ENCODE measurements at places on chromosomes 16 and 17. TPM values are rescaled to one million over a fixed set of nuclear protein-coding genes. Genes with fewer than 3 reads are reported as not detected.
A peak's percentile ranks its signal among the peaks of the same experiment; 100 is the strongest.

GRCh38 chr16:88872650-88873331 is 6.3 kb upstream of the PABPN1L start:
- peaks cover 16% of the 10 kb centered on the region for H3K27me3 ChIP-seq
- DNase-seq: no peak
- no peaks in the 10 kb centered on the region for H3K4me1 ChIP-seq
- no peak overlapping the region for H3K27ac ChIP-seq
- H3K36me3 ChIP-seq: no peaks in the 10 kb centered on the region

DNA sequence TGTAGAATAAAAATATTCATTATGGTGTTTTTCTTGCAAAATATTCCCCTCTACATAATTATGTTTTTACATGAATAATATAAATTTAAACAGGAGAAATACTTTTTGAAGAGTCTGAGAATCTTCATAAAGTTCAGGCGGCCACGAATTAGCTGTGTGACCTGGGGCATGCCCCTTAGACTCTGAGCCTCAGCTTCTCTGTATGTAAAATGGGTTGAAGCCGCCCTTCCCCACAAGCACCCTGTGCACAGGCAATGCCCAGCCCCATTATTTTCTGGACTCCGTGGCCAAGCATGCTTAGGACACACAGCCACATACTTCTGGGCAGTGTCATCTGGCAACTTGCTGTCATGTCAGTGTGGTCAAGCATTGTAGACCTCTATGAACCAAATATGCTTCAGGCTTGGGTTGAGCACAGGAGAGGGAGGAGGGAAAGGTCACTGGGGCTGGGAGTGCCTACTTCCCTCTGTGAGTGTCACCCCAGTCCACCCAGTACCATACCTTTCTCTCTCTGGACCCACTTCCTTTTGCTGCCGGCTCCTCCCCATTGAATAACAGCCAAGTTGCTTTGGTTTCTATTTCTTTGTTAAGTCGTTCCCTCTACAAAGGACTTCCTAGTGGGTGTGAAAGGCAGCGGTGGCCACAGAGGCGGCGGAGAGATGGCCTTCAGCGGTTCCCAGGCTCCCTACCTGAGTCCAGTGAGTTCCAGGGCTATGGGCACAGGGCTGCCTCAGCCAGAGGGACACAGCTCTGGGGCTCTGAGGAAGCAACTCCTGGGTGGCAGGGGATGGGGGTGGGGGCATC is at the start of gene LGALS9:
Gene LGALS9 (plus strand): TSS at position 582 of the 804 bp plus-strand sequence. CDS start 78 bp downstream, at position 660.
- peaks cover 68% of the 10 kb centered on the region for H3K4me1 ChIP-seq
- peaks cover 31% of the 10 kb centered on the region for H3K36me3 ChIP-seq
- peak within 1 kb of the TSS; percentile 93 for H3K4me3 ChIP-seq
- H3K27me3 ChIP-seq: no peaks in the 10 kb centered on the region
- peak within 1 kb of the TSS; percentile 94 for H3K27ac ChIP-seq

CLUH gene
- 81.1 TPM for total RNA-seq

CACNB1 gene
- 21.0 TPM for total RNA-seq

DNA sequence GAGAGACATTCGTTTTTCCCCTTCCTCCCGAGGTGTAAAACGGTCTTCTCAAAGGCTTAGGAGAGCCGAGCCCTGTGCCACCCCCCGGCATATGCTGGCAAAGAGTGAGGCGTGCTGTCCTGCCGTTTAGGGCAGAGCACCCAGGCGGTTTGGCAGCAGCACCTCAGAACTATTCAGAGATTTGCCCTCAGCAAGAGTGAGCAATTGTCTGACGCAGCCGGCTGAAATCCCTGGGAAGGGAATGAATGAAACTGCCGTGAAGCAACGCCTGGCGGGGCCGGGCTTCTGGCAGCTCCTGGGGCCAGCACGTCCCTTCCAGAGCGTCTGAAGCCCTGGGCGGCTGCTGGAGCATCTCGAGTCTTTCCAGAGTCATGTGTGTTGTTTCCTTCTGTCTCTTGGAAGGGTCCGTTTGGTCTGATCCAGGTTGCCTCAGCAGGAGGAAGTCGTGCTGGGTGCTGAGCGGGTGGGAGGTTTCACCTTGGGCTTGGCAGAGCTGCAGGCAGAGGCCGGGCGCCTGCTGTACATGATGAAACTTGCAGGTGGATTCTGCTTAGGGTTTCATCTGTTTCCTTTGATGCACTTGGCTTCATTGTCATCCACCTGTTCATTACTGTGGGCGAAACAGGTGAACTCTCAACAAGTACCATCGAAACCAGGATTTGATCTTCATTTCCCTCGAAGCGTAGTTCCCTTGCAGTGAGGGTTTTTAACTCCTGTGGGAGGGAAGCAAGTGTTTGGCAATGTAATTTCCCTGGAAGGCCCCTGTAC is 35.4 kb downstream of the TBCD start:
- DNase-seq: no peak
- H3K4me3 ChIP-seq: no peak overlapping the region
- H3K27me3 ChIP-seq: no peaks in the 10 kb centered on the region
- peaks cover 8% of the 10 kb centered on the region for H3K4me1 ChIP-seq

- DNase-seq: no peak
- no peak overlapping the region for H3K27ac ChIP-seq
- peaks cover 38% of the 10 kb centered on the region for H3K36me3 ChIP-seq
- H3K27me3 ChIP-seq: no peaks in the 10 kb centered on the region
- H3K4me1 ChIP-seq: peaks cover 14% of the 10 kb centered on the region
- H3K4me3 ChIP-seq: no peak overlapping the region
These were observed 22.6 kb downstream of the NTAN1 start for GRCh38 chr16:15033309-15033707.

- peaks cover 5% of the 10 kb centered on the region for H3K27me3 ChIP-seq
- H3K4me3 ChIP-seq: no peak overlapping the region
- H3K4me1 ChIP-seq: no peaks in the 10 kb centered on the region
- DNase-seq: no peak
- H3K36me3 ChIP-seq: no peaks in the 10 kb centered on the region
These were observed 100.4 kb downstream of the METRNL start for GRCh38 chr17:83179811-83180210.

C1QTNF1 gene
- not detected for total RNA-seq

DNA sequence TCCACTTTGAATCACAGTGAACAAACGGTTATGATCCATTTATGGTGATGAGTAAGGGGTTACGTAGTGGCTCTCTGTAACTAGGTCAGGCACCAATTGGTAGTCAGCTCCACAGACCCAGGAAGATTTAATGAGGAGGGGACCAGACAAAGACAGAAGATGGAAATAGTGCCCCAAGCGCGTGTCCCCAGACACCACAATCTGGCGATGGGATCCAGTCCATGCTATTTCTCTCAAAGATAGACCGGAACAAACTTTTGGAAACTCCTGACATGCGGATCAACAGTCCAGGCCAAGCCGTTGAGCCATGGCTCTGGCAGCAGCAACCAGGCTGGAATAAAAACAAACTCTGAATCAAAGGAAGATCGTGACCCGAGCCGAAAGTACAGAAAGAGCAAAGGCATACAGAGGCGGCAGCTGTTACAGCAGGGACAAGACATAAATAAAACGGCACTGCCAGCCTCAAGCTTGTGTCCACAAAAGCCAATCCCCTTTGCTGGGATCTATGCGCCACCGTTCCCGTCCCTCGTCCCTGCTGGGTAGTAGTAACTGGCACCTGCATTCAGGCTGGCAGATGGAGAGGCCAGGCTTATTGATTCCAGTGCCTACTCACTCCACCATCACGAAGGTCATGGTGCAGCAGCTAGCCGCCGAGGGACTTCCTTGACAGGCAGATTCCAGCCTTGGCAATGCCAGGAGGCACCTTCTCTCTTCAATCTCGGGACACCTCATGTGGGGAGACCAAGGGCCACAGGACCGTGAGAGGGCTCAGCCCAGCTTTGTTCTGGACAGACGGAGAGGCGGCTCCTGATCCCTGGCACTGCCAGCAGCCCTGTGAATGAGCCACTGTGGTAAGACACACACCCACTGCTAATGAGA is 50.2 kb downstream of the CDH11 start:
- H3K36me3 ChIP-seq: no peaks in the 10 kb centered on the region
- no peaks in the 10 kb centered on the region for H3K4me1 ChIP-seq
- no peak overlapping the region for H3K27ac ChIP-seq
- no peaks in the 10 kb centered on the region for H3K27me3 ChIP-seq

GRCh38 chr16:84656649-84657048 is 8.3 kb downstream of the KLHL36 start:
- peaks cover 44% of the 10 kb centered on the region for H3K36me3 ChIP-seq
- H3K27me3 ChIP-seq: no peaks in the 10 kb centered on the region
- H3K4me1 ChIP-seq: peaks cover 53% of the 10 kb centered on the region
- H3K4me3 ChIP-seq: no peak overlapping the region
- no peak for DNase-seq

- peak; percentile 49 for DNase-seq
- H3K36me3 ChIP-seq: peaks cover 64% of the 10 kb centered on the region
- peaks cover 52% of the 10 kb centered on the region for H3K4me1 ChIP-seq
- peak overlapping the region; percentile 96 for H3K27ac ChIP-seq
These were observed 44.0 kb upstream of the MEAK7 start for GRCh38 chr16:84548508-84548907.

GRCh38 chr16:88489163-88489741 is 36.2 kb downstream of the ZFPM1 start:
- H3K4me3 ChIP-seq: no peak overlapping the region
- DNase-seq: no peak
- no peaks in the 10 kb centered on the region for H3K4me1 ChIP-seq
- peaks cover 1% of the 10 kb centered on the region for H3K36me3 ChIP-seq

DNA sequence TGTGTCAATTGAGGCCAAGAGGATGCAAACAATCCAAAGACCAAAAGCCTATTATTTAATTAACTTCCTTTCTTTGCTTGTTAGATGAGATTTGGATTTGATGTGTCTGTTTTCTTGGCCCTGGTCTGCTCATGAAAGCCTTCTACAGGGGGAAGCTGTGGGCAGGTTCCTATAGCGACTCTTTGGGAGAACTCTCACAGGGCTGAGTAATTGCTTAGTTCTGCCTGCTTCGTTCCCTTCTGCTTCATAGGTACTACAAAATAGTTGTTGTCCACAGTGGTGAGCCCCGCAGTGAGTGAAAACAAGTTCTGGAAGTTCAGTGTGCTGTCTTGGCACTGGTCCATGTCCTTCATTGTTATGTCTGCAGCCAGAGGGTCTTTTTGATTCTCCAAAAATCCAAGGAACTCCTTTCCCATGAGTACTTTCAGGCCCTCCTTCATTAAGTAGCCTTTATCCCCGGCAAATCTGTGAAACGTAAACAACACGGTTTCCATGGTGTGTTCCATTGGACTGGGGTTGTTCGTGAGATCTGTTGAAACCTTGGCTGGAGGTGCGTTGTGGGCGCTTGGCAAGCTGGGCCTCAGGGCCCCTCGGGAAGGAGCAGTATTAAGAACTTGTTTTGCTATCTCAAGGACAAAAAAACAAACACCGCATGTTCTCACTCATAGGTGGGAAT is 30.0 kb upstream of the ANKRD40CL start:
- no peak overlapping the region for H3K4me3 ChIP-seq
- no peak for DNase-seq
- H3K36me3 ChIP-seq: no peaks in the 10 kb centered on the region
- no peaks in the 10 kb centered on the region for H3K4me1 ChIP-seq

DNA sequence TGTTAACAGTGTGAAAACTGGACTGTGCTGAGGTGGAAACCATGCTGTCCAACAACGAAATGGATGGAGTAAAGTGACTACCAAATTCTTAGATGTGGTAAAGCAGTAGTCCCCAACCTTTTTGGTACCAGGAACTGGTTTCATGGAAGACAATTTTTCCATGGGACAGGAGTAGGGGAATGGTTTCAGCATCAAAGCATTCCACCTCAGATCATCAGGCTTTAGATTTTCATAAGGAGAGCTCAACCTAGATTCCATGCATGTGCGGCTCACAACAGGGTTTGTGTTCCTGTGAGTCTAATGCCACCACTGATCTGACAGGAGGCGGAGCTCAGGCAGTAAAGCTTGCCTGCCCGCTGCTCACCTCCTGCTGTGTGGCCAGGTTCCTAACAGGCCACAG is 11.5 kb downstream of the SLX4 start:
- H3K4me1 ChIP-seq: peaks cover 6% of the 10 kb centered on the region
- no peak overlapping the region for H3K4me3 ChIP-seq
- DNase-seq: no peak
- no peak overlapping the region for H3K27ac ChIP-seq
- peaks cover 32% of the 10 kb centered on the region for H3K36me3 ChIP-seq
